ENCODE measurements at places on chromosomes 11 and 22. TPM values are rescaled to one million over a fixed set of nuclear protein-coding genes. Genes with fewer than 3 reads are reported as not detected.

Gene SEPTIN3
- 1.1 TPM for total RNA-seq

Gene PC
- 2.5 TPM for total RNA-seq

Gene BTBD18
- not detected for total RNA-seq

Gene GLYAT
- not detected for total RNA-seq

- no peak for DNase-seq
Observed at GRCh38 chr22:45014654-45015053, 4.8 kb upstream of the PHF21B start.

GRCh38 chr11:93322207-93322606 lies 8.3 kb upstream of the DEUP1 start:
- no peak for DNase-seq

- no peak for DNase-seq
Observed at GRCh38 chr11:20444535-20444934, 57.0 kb downstream of the PRMT3 start.

GRCh38 chr11:89613911-89614310 lies 96.2 kb upstream of the TRIM77 start:
- DNase-seq: no peak

DNA sequence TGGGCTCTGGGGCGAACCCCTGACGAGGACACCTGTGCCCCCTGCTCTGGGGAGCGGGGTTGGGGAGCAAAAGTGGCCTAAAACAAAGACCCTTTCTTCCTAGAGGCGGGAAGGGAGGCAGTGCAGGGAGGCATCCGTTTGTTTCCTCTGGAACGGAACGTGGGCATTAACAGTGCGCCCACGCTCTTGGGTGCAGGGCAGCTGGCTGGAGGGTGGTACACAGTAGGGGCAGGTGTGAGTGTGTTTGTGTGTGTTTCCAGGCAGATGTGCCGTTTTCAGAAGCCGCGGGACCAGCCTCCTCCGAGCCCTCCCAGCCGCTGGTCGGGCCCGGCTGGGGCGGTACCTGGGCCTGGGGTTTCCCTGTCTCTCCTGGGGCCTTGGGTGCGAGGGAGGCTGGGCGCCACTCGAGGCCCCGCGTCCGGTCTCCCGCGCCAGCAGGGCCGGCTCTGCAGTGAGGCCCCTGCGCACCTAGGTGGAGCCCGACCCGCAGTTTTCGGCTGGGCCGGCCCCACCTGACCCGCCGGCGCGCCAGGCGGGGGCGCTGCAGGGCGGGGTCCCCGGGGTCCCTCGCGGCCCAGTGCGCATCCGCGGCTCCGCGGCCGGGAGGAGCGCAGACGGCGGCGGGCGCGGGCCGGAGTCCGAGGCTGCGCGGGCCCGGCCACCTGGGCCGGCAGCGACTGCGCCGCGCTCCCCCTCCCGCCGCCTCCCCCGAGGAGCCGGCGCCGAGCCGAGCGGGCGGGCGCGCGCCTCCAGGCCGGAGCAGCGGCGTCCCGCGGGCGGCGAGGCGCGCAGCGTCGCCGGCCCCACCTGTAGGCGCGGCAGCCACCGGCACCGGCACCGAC lies 1252.7 kb downstream of the BRD1 start:
- DNase-seq: no peak

GRCh38 chr22:39155421-39155820 lies 2.9 kb upstream of the CBX7 start:
- DNase-seq: no peak

- no peak for DNase-seq
Observed at GRCh38 chr22:29872989-29873388, 10.0 kb upstream of the MTMR3 start.

DNA sequence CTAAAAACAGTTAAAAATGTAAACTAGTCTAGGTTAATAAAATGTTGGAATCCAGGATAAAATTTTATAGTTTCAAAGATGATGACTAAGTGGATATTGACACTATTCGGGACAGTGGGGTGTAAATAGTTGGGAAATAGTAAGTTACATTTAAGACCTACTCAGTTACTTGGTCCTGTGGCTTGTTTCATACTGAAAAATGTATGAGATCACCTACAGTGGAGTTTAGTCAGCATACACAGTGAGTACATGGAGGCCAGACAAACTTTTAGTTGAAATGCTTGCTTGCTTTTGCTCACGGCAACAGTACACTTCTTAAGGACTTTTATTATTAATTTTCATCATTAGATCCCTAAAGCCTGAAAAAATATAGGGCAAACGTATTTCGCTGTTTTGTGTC lies 16.1 kb downstream of the TRIM22 start:
- no peak for DNase-seq

GRCh38 chr11:1400317-1401170 lies 10.8 kb downstream of the BRSK2 start:
- DNase-seq: no peak

GRCh38 chr22:33570110-33570509 lies 350.2 kb downstream of the LARGE1 start:
- no peak for DNase-seq

DNA sequence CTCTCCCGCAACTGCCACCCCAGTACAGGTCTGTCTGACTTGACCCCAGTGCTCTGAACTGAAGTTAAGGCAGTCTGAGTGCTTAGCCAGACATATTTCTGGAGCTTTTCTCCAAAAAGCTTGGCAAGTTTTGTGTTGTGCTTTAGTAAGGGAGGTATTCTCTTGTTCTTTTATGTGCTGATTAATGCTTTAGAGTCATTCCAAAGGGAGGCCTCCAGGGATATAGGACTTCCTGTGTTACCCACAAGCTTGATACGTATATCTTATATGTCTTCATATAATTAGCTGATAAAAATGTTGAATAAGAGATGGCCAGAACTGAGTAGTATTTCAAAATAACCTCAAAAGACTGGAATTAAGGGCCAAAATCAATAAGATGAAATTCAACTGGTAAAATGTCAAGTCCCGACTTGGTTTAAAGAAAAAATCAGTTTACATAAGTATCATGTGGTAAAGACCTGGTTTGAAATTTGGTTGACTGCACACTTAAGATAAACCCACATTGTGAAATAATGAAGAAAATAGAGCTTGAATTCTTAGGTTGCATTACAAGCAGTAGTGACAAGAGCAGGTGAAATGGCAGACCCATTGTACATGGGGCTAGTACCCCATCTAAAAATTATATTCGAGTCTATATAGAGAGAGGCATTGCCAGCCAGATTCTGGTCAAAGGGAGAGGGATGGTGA lies 226.9 kb downstream of the SNX19 start:
- no peak for DNase-seq

- DNase-seq: no peak
Observed at GRCh38 chr11:88175569-88176075, 379 bp upstream of the RAB38 start.

DNA sequence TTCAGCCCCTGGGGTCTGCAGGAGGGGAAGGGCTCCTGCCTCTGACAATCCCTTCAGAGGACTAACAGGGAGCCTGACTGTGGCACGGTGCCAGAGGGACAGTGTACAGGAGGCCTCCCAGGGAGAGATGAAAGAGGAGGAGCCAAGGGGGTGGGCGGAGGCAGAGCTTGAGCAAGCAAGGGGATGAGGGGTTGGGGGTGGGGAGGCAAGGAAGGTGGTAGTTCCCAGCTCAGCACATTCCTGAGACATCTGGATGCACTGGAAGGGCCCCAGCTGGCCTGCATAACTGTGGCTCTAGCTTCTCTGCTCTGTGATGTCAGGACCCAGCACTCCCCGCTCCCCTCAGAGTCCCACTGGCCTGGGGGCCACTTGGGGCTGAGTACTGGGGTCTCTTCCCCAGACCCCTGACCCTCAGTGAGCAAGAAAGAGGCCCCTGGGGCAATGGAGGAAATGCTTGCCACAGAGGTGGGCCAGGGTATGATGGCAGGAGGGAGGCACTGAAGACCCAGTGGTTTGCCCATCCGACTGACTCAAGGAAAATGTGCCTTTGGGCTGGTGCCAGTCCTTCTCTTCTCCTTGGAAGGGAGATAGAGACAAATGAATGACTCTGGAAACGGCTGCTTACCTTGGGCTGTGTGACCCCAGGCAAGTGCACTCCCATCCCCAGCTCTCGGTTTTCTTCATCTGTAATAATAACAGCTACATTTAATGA lies 13.3 kb downstream of the CREB3L1 start:
- peak; percentile 97 for DNase-seq
